CD4-positive, alpha-beta T cell treated with Interleukin-4 for 1 hour (primary cell): ENCODE measurements at places on chromosomes 1 and 21.

- no peak for DNase-seq
Observed at GRCh38 chr1:63671514-63671913, 78.3 kb downstream of the PGM1 start.

DNA sequence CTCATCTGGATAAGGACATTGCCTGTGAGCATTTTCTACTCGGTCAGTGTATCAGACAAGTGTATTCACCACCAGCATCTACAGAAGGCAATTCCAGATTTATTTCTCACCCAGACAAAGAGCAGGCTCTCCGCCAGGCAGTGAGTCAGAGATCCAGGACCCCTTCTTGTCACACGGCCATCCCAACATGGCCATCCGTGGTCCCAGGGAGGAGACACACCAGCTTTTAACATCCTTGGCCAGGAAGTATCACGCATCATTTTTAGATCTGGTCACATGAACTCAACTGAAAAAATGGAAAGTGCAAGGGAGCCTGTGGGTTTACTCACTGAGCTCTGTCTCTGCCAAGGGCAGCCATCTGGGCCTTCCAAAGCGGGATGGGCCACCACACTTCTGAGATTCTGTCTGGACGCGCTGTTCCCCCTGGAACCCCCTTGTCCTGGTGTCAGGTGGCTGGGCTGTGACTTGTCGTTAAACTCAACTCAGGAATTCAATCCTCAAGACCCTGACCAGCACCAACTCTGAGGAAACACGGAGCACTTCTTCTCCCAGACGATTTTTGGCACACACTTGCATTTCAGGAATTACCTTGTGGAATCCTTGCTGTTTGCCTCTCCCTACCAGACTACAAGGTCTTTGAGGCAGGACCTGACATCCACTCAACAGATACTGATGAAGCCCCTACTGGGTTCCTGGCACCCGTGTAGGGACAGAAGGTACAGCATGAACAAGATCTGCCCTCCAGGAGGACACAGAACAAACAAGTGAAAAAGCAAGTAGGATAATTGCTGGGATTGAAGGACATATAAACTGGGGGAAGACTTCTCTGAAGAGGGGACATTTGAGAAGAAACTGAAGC lies 21.6 kb upstream of the CCSAP start:
- no peak for DNase-seq

DNA sequence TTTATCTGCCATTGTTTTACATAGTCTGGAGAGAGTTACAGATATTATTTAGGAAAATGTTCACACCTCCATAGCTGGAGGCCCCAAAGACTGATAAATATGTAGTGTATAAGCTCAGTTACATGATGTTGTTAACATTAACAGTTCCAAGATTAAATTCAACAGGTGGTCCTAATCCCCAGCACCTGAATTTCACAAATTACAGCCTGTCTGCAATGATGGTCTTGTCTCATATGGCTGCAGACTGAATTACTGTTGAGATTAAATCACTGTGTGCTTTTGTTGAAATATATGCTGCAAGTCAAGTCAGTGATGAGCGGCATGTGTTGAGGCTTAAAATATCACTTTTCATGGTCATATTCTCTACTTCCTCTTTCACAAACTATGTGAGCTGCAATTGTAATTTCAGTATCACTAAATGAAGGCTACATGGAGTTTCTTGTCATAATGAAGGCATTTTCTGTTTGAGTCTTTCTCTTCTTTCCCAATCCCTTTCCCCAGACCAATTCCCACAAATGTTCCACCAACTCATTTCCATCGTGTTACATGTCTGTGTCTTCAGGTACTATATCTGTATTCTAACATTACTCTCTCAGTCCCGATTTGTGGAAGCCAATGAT lies 4.2 kb downstream of the ST6GALNAC5 start:
- DNase-seq: no peak

- no peak for DNase-seq
Observed at GRCh38 chr1:35379317-35380000, 111.0 kb downstream of the ZMYM4 start.

DNA sequence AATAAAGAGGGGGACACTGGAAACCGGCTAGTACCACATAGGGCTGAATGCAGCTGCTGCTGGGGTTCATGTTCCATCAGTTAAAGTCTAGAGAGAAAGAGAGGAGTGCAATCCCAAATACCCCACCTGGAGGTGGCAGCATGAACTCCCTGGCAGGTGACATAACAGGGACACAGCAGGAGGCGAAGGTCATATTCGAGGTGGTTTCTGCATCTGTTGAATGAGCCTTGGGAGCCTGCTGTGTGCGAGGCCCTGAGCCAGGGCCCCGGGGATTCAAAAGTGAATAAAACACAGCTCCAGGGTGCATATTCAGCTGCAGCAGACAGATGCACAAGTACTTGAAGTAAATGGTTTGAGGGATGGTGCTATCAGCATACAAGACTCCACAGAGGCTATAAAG lies 456.8 kb downstream of the SETD4 start:
- DNase-seq: no peak

- DNase-seq: no peak
Observed at GRCh38 chr1:191049781-191050180, 572.1 kb upstream of the BRINP3 start.

- peak; percentile 14 for DNase-seq
Observed at GRCh38 chr1:10208537-10208936, 1.8 kb upstream of the KIF1B start.

DNA sequence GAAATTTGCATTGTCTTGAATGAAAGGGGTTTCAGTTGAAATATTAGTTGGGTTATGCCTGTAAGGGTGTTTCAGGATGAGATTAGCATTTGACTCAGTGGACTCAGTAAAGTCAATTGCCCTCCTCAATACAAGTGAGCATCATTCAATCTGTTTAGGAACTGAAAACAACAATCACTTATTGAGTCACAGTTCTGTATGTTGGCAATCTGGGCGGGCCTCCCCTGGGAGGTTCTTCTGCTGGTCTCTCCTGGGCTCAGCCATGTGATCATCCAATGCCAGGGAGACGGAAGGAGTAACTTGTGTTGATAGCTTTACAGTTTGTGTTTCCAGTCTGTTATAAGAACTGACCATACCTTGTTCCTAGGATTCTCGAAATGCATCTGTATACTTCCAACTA lies 262.9 kb upstream of the RUNX1 start:
- DNase-seq: no peak
